ENCODE measurements at places on chromosomes 2 and 18.

- DNase-seq = no peak
These were observed 46.2 kb downstream of the COA5 start for GRCh38 chr2:98561902-98562695.

GRCh38 chr2:99881901-99882591 is 260.3 kb downstream of the AFF3 start:
- DNase-seq = peak; percentile 41

DNA sequence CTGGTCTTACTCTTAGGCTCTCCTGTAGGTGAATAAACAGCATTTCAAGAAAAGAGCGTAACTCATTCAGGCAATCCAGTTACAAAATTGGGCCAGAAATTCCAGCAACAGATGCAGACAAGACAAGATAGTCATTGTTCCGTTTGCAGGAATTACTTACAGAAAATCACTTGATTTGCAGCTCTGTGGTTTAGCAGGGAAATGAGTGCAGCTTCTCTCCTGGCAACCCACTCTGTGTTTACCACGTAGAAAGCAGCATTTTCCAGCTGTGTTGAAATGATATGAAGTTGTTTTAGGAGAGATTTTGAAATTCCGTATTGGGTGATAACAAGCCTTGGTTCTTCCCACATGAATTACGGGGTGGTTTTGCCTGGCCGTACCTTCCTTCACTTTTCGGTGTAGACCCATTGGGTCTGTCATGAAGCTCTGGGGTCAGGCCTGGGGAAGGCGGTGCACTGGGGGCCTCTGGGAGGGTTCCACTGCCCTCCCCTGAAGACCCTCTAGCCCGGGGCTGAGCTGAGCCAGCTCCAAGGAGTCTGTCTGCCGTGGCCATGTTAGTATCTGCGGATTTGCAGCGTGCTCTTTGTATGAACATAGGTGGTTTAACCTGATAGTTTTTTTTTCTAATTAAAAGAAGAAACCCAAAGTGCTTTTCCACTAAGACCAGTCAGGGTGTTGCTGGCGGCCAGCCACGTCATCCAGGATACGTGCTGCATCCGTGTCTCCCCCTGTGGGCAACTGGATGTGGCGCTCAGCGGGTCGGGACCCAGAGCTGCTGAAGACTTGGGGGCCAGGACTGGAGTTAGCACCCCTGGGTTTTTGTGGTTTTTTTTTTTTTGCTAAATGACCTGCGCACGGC is 58.9 kb upstream of the KCNG2 start:
- no peak for DNase-seq

- DNase-seq = peak; percentile 58
These were observed 96.1 kb upstream of the LMAN1 start for GRCh38 chr18:59454909-59455727.

- no peak for DNase-seq
These were observed 85.9 kb downstream of the EIPR1 start for GRCh38 chr2:3291750-3292149.
